ENCODE measurements at places on chromosomes 1 and 21.

GRCh38 chr21:44874497-44875315 is 1.2 kb upstream of the PTTG1IP start:
- peak; percentile 37 for DNase-seq

- no peak for DNase-seq
Measured at GRCh38 chr1:32223683-32224082, 1.5 kb downstream of the EIF3I start.

GRCh38 chr1:74570797-74571492 is 58.5 kb upstream of the LRRC53 start:
- DNase-seq, result no peak

DNA sequence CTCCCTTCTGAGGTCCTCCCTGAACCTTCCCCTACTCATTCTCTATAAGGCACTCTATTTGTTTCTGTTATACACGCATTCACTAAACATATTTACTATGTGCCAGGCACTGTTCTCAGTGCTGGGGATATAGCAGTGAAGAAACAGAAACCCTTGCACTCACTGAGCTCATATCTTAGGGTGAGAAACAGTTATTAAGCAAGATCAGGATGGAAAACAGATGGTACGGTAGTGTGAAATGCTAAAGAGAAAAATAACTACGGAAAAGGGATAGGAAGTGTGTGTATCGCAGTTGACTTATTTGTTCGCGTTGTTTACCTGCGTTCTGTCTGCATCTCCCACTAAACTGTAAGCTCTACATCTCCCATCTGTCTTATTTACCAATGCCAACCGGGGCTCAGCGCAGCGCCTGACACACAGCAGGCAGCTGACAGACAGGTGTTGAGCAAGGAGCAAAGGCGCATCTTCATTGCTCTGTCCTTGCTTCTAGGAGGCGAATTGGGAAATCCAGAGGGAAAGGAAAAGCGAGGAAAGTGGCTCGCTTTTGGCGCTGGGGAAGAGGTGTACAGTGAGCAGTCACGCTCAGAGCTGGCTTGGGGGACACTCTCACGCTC is 572 bp downstream of the CYB5RL start:
- no peak for DNase-seq

- no peak for DNase-seq
Measured at GRCh38 chr1:60025552-60025951, 48.0 kb downstream of the C1orf87 start.

DNA sequence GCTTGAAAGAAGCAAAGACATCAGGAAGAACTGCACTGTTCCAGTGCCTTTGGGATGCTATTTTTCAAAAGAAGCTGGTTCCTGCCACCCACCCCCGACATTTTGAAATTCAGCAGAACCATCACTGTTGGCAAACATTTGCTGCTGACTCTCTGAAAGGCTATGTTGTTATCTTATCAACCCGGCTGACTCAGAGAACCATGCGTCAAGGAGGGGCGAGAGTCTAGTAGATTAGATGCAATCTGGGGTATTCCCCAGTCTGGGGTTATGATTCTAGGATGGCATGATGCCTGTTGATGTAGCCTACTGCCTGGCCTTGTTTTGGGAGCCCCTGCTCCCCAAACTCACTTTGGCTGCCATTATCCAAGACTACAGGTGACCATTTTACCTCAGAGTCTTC is 267.8 kb upstream of the RUNX1 start:
- DNase-seq, result no peak

- peak; percentile 87 for DNase-seq
Measured at GRCh38 chr1:18926315-18927081, 24.1 kb upstream of the ALDH4A1 start.

DNA sequence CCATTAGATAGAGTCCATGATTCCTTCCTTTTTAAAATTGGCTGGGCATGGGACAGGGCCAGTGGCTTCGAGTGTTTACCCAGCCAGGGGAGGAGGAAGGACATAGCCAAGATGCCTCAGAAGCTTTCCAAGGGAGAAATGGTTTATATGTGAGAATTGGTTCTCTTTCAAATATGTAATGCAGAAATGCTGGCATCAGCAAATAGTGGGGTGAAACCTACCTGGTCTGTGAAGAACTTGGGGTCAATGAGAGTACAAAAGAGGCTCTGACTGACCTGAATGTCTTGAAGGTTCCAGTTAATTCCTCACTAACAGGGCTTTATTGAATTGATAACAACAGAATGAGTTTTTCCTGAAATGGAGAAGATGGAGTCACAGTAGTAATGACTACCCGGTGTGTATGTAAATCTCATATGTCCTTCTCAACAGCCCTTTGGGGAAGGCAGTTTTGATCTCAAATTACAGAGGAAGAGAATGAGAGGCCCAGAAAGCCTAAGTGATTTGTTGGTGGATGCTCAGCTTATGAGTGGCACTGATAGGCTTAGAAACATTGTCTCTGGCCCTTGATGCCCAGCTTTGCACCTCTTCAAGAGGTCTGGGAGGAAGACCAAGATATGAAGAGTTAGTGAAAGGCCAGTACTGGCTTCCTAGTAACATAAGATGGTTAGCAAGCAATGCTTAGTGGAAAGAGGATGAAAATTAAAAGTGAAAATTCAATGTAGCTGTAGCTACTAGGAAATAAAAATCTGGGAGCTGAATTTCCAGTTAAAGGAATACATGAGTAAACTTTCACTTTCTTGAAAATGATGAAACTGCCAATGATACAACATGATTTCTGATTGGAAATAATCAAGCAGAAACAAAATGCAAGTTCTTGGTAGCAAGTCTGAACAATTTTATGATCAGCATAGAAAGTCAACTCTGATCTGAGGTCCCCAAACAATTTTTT is 2.7 kb downstream of the ATF3 start:
- no peak for DNase-seq

DNA sequence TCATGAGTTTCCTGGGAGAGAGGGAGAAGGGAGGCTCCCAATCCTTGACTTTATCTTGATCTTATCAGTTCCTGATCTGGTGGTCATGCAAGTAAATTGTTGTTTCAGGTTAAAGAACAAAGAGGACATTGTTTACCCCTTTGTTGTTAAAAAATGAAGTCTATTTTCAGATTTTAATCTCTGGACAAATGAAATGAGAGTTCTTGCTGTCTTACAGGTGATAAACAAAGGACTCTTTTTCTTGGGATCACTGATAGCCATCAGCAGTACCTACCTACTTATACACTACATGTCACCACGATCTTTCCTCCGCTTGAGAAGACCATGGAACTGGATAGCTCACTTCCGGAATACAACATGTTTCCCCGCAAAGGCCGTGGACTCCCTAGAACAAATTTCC is 48.4 kb downstream of the CHML start:
- no peak for DNase-seq

All from activated naive CD4-positive, alpha-beta T cell treated with Interleukin-2 at 50 U/mL for 16 hours (primary cell).